ENCODE measurements at places on chromosomes 16 and 17. TPM values are rescaled to one million over a fixed set of nuclear protein-coding genes. Genes with fewer than 3 reads are reported as not detected.

KRTAP4-5 gene
- total RNA-seq = not detected

KRT17 gene
- 3,975 TPM for total RNA-seq

C17orf107 gene
- total RNA-seq = 1.7 TPM

TRIM72 gene
- total RNA-seq = not detected

KRT24 gene
- 0.07 TPM for total RNA-seq

CACNG5 gene
- not detected for total RNA-seq
